Stomach (tissue), 19 donors: ENCODE measurements at places on chromosomes 4 and X. TPM values are rescaled to one million over a fixed set of nuclear protein-coding genes. Genes with fewer than 3 reads are reported as not detected.

GRCh38 chr4:176436293-176436973, 116.7 kb downstream of the SPCS3 start:
- no peaks in the 10 kb centered on the region for H3K4me1 ChIP-seq
- no peaks in the 10 kb centered on the region for H3K27me3 ChIP-seq
- no peak overlapping the region for H3K4me3 ChIP-seq
- DNase-seq, result no peak

- no peaks in the 10 kb centered on the region for H3K27me3 ChIP-seq
- no peaks in the 10 kb centered on the region for H3K4me1 ChIP-seq
Observed at GRCh38 chr4:114481856-114482255, 116.8 kb upstream of the UGT8 start.

DNA sequence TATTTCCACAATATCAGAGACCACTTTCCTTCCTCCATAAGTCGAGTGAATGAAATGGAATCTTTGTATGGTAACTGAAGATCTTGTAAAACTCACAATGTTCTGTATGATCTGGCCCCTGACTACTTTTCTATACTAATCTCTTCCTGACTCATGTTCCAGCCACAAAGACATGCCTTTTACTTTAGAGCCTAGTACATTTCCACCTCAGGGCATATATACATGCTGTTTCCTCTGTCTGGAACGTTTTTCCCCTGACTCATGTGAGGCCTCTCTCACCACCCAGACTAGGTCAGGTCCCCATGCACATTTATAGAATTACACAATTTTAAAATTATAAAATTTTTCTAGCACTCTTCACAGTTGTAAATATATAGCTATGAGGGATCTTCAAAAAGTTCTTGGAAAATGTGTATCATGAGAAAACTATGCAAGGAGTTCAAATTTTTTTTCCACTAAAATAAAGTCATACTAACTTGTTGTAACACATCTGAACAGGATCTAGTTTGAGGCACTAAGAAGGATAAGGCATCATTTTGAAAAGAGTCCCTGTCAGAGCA, 208.8 kb downstream of the SH2D1A start:
- H3K36me3 ChIP-seq, result no peaks in the 10 kb centered on the region
- no peak overlapping the region for H3K4me3 ChIP-seq
- DNase-seq, result no peak
- H3K27me3 ChIP-seq, result no peaks in the 10 kb centered on the region

DNA sequence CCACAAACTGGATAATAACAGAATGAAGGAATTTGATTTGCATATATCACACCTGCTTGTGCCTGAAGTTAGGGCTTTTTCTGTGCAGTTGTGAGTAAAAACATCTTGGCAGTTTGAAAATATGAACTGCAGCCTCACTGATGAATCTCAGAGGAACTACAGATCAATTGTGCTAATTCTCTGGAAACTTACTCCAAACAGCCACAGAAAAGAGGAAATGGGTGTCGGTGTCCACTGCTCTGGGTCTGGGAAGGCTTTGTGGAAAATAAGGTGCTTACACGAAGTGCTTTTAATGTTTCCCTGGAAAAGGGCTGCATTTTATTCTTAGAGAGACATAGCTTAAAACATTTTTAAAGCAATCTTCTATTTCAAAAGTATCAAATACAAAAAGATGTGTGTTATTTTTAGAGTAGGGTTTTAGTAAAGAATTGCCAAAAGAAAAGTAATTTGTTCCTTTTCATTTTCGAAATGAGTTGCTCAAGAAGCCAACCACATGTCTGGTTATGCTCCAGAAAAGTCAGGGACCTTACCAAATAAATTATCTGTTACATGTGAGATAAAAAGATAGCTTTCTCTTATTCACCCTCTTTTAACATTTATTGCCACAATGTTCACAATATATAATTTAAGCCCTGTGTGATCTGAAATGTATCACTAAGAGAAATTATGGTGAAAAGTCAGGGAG, 240.1 kb downstream of the FRAS1 start:
- H3K27me3 ChIP-seq, result no peaks in the 10 kb centered on the region
- no peaks in the 10 kb centered on the region for H3K36me3 ChIP-seq
- H3K4me1 ChIP-seq, result peaks cover 7% of the 10 kb centered on the region
- no peak overlapping the region for H3K27ac ChIP-seq

Gene SPARCL1
- total RNA-seq, result 607 TPM

DNA sequence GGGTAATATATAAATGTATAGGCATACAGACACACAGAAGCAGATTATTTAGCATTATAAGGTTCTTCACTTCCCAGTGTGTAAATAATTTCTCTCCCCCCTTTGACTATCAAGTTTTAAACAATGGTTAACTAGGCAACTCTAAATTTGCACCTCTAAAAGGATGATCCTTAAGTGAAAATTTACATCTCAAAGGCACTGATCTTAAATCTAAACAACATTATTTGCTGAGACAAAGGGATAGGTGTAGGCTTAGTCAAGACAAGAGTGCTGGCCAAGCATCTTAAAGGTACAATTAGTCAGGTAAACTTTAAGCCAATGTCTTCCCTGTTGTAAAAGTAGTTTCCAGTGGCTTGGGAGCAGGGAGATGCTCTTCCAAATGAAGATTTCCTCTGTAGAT, 33.0 kb downstream of the NLRP2B start:
- no peak overlapping the region for H3K4me3 ChIP-seq
- no peaks in the 10 kb centered on the region for H3K4me1 ChIP-seq
- no peaks in the 10 kb centered on the region for H3K36me3 ChIP-seq
- DNase-seq, result no peak
- H3K27me3 ChIP-seq, result no peaks in the 10 kb centered on the region
- H3K27ac ChIP-seq, result no peak overlapping the region

Gene NKX6-1
- total RNA-seq, result 1.1 TPM

Gene TMPRSS11D
- total RNA-seq, result not detected

Gene ARX
- total RNA-seq, result 1.8 TPM

DNA sequence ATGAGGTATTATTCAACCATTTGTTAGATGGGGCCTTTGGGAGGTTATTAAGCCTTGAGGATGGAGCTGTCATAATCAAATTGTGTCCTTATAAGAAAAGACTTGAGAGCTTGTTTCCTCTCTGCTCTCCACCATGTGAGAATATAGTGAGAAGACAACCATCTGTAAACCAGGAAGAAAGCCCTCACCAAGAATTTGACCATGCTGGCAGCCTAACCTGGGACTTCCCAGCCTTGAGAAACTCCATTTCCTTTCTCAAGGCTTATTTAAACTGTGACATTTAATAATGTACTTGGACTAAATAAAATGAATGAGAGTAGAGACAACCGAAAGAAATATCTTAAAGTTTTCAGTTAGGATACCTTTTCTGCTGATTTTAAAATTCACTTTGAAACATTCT, 83.7 kb upstream of the GC start:
- no peak overlapping the region for H3K27ac ChIP-seq
- H3K27me3 ChIP-seq, result no peaks in the 10 kb centered on the region
- peak; percentile 3 for DNase-seq
- H3K4me1 ChIP-seq, result no peaks in the 10 kb centered on the region

GRCh38 chr4:134862116-134862515, 660.5 kb upstream of the PABPC4L start:
- no peaks in the 10 kb centered on the region for H3K36me3 ChIP-seq
- H3K4me1 ChIP-seq, result no peaks in the 10 kb centered on the region
- no peak overlapping the region for H3K4me3 ChIP-seq
- H3K27ac ChIP-seq, result no peak overlapping the region
- H3K27me3 ChIP-seq, result no peaks in the 10 kb centered on the region

DNA sequence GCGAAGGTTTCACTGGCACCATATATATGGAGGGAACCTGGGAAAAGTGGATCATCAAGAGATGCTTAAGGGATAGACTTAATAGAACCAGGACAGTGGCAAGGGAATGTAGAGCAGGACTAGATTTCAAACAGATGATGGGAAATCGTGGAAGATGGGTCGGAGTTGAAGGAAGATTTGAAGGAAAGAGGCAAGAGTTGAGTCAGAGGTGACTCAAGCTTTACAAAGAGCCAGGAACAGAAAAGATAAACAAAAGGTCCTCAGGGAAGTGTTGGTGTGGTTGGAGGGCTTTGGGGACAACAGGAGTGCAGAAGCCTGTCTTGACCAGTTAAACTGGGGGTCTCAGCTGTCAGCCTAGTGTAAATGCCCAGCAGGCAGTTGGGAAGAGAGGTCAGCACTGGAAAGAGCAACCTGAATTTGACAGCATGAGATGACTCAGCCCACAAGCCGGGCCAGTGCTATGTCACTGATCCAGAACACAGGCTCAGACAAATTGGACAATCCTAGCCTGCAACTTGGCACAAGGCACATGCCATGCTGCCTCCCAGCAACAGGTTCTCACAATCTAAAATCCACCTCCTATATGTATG, 230.5 kb downstream of the IDS start:
- DNase-seq, result no peak
- H3K36me3 ChIP-seq, result no peaks in the 10 kb centered on the region
- H3K4me1 ChIP-seq, result no peaks in the 10 kb centered on the region
- H3K27me3 ChIP-seq, result no peaks in the 10 kb centered on the region
- H3K4me3 ChIP-seq, result no peak overlapping the region

GRCh38 chrX:131747173-131747572, 203.3 kb downstream of the OR13H1 start:
- no peaks in the 10 kb centered on the region for H3K36me3 ChIP-seq
- H3K4me3 ChIP-seq, result peak overlapping the region; percentile 55
- H3K27ac ChIP-seq, result peak overlapping the region; percentile 85
- no peaks in the 10 kb centered on the region for H3K4me1 ChIP-seq

Gene CABS1
- total RNA-seq, result not detected

DNA sequence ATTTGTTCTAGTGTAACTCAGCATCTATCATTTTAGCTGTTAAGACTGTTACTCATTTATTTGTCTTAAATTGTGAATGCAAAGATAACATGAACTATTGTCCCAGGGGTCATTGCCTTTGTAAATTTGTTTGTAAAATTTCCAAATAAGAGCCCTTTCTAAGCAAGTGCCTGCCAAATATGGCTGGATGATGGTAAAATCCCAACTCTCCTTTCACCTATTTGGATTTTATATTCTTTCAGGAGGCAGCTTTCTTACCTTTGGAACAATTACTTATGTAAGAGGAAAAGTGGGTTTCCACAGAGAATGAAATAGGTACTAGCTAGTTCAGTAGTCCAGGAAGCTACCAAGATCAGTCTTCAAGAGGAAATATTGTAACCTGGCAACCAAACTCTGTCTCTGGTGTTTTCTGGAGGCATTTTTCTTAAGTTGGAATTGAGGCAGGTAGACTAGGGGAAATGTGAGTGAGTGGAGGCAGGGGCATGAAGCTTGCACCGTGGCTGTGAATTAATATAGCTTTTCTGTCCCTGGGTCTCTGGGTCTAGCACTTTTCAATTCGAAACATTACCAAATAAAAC, 363.0 kb upstream of the ZCCHC13 start:
- peaks cover 17% of the 10 kb centered on the region for H3K4me1 ChIP-seq
- peak; percentile 12 for DNase-seq
- H3K27ac ChIP-seq, result no peak overlapping the region
- no peaks in the 10 kb centered on the region for H3K36me3 ChIP-seq

Gene CT55
- not detected for total RNA-seq

GRCh38 chrX:17527135-17527701, 152.2 kb downstream of the NHS start:
- H3K27ac ChIP-seq, result peak overlapping the region; percentile 68
- H3K4me3 ChIP-seq, result no peak overlapping the region
- no peaks in the 10 kb centered on the region for H3K36me3 ChIP-seq
- H3K4me1 ChIP-seq, result peaks cover 16% of the 10 kb centered on the region

DNA sequence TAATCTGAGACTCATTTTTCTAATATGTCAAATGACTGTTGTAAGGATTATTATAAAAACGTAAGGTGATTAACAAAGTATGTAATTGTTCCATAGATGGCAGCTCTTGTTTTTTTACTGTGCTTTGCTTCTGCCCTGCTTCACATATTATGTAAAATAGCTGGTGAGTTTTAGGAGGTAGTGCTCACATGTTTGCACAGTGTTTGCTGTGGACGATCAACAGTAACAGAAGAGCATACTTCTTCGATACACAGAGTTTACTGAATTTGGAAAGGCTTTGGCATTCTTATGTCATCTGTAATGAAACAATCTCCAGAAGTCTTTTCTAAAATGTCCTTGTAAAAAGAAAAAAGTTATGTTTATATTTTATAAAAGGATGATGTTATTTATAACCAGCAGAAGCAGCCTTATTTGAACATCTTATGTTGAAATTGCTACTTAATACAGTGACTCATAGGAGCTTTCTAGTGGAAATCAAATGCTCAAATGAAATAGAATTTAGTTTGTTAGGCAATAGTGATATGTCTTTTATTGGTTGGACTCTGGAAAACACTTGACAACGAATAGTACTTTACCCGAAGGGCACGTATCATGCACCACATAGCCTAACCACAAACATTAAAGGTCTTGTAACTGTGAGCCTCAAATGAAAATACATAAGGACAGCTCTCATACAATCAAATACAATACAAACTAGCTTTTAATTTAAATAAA, 1.9 kb upstream of the MTTP start:
- no peak for DNase-seq
- peaks cover 3% of the 10 kb centered on the region for H3K4me1 ChIP-seq
- no peaks in the 10 kb centered on the region for H3K36me3 ChIP-seq

GRCh38 chrX:14412686-14413085, 116.7 kb upstream of the GLRA2 start:
- no peak overlapping the region for H3K27ac ChIP-seq
- H3K36me3 ChIP-seq, result no peaks in the 10 kb centered on the region
- H3K4me3 ChIP-seq, result no peak overlapping the region

DNA sequence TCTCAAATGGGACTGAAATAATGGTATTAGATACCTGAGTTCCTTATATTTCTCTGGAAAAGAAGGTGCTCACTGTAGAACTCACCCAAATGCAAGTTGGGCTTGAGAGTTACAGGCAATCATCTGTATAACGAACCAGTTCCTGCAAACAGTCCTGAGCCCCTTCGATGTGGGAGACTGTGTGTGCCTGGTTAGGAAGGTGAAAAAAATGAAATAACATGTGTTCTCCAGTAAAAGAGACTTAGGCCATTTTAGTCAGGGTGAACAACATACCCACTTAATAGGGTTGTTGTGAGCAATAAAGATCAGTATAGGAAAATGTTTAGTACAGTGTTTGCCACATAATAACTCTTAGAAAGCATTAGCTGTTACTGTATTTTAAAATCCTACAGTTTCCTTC, 23.4 kb downstream of the STIM2 start:
- no peak overlapping the region for H3K4me3 ChIP-seq
- no peaks in the 10 kb centered on the region for H3K4me1 ChIP-seq
- DNase-seq, result no peak

DNA sequence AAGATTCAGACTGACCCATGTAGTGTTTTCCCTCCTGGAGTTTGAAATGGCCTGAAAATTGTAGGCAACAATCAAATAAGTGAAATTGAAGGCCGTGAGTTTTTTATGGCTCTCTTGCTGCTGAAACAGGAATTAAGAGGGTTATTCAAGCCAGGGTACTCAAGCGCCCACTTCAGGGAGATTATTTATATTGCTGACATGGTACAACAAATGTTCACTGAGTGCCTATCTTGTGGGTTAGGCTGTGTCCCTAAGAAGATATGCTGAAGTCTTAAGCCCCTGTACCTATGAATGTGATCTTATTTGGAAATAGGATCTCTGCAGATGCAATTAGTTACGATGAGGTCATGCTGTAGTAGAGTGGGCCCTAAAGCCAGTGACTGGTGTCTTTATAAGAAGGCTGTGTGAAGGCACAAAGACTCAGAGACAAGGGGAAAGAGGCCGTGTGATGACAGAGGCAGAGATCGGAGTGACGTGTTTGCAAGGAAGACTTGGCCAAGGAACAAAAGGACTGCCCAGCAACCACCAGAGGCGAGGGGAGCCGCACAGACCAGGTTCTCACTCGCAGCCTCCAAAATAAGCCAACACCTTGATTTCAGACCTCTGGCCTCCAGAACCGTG, 72.9 kb downstream of the MED28 start:
- H3K4me3 ChIP-seq, result no peak overlapping the region
- no peak for DNase-seq
- no peaks in the 10 kb centered on the region for H3K4me1 ChIP-seq
- H3K27me3 ChIP-seq, result no peaks in the 10 kb centered on the region
- no peak overlapping the region for H3K27ac ChIP-seq

Gene KDR
- total RNA-seq, result 8.0 TPM
